Activated T-cell treated with anti-CD3 and anti-CD28 coated beads for 1 hour (primary cell): ENCODE measurements at places on chromosomes 16 and 17.

GRCh38 chr17:28396635-28397239, 9.3 kb downstream of the SLC46A1 start:
- no peak for DNase-seq

DNA sequence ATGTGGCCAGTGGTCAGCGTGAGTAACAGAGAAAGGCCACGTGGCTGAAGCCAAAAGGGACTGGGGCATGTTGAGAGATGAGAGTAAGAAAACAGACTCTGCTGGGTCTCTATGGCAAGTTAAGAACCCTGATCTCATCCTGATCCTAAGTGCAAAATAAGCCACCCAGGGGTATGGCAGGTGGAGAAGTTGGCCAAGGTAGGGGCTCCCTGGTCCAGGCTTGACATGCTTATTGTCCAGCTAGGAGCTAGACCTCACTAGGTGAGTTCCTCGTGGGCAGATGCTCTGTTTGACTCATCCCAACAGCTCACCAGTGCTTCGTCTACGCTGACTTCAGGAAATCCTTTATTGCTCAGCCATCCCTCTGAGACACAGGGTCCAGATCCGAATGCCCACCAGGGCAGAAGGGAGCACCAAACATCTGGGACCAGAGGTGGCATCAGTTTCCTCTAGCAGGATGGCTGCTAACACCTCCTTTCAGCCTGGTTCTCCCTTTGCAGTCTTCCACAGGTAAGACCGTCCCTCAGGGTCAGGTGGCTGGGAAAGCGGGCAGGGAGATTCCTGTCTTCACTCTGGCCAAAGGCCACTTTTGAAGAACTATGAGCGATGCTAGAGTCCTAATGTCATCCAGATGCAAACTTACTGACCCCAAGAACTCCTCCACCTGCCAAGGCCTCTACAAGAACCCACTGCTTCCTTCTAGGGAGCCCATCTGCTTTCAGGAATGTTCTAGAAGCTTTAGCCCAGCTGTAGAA, 99.5 kb downstream of the CDYL2 start:
- no peak for DNase-seq

DNA sequence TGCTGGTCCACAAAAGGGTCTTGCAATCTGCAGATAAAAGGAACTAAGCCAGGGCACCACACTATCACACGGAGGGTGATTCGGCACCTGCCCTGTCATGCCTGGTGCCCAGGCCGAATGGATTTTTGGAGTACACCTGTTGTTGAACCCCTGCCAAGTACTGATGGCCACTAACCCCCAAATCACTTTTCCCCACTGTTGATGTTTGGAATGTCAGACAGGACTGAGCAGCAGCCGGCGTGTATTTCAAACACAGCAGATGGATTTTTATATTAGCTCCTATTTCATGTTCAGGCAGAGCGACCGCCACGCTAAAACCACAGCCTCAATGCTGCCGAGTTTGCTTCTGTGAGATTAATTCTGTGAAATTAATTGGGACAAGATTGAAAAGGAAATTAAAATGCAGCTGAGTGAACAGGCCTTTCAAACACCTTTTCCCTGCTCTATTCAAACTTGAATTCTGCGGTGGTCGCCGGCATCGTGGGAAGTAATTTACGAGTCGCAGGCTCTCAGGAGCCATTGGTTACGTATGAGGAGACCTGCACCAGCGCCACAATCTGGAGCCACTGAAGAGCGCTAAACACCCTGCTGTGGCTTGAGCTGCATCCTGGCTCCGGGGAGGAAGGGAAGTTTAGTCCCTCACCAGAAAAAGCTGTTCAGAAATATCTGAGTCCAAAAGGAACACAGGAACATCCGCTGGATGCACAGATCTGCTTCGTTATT, 48.5 kb downstream of the SNX11 start:
- no peak for DNase-seq

DNA sequence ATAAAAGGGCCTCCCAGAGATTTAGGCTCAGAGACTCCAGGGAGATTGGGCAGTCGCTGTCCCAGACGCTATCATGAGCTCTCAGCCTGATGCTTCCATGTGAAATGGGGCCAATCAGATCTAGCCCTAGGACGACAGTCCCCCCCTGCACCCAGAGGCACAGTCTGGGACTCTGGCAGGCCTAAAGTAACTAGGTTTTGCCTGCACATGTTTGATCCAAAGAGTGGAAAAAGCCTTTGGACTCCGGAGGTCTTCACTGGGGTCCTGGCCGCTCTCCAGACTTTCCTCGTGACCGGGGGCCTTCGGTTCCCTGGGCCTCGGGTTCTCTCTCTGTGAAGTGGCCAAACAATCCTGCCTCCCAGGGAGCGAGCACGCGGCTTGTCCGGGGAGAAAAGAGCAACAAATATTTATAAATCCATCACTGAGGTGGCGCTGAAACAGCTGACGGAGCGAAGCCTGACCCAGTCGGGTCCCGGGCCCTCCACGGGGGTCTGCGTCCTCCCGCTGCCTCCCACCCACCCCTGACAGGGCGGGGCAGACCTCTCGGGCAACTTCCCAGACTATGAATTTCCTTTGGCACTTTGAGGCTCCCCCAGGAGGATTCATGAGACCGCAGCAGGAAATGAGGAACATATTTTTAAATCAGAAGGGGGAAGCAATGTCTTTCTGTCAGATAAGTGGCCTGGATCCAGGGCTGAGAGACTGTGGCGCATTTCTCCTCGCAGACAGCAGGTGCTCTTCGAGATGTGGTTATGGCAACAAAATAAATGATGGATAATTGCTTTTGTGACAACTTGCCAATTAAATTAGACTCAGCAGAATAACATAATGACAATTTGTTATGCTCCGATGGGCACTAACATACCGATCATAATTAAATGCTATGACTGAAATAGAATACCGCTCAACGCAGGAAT, 38.9 kb downstream of the MRPS23 start:
- no peak for DNase-seq
